Stimulated activated CD4-positive, alpha-beta T cell treated with anti-CD3 and anti-CD28 coated beads, TNF-alpha, amount 100 ng/mL, for 4 hours (primary cell): ENCODE measurements at places on chromosomes 2 and 18.

DNA sequence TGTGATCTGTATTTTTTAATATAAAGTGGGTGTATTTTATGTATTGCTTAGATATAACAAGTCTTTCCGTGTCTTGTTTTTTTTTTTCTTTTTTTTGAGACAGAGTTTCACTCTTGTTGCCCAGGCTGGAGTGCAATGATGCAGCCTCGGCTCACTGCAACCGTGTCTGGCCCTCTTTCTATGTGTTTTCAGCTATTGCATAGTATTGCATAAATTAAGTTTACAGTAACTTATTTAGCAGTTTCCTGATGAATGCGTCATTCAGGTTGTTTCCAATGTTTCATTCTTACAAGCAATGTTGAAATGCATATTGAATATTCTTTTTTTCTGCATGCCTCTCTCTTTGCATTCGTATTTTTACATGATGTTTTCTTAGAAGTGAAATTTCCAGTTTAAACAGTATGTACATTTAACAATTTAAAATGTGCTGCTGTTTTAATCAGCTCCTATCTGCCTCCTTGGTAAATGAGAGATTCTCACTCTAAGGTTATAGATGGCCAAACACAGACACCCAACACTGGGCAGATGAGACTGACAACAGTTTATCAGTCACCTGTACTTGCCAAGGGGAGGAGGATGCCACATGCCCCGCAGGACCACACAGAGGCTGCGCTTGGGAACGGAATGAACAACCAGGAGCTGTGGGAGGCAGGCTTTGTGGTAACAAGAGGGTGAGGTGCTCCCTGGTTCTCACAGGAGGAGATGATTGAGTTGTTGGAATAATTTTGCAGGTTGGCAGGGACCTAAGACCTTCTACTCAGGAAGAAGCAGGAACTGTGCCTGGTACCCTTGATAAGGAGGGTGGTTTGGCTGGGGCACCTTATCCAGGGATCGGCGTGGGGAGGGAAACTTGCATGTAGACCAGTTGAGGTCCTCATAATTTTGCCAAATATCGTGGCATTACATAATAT, 7.5 kb downstream of the SLC9A4 start:
- no peak for DNase-seq

DNA sequence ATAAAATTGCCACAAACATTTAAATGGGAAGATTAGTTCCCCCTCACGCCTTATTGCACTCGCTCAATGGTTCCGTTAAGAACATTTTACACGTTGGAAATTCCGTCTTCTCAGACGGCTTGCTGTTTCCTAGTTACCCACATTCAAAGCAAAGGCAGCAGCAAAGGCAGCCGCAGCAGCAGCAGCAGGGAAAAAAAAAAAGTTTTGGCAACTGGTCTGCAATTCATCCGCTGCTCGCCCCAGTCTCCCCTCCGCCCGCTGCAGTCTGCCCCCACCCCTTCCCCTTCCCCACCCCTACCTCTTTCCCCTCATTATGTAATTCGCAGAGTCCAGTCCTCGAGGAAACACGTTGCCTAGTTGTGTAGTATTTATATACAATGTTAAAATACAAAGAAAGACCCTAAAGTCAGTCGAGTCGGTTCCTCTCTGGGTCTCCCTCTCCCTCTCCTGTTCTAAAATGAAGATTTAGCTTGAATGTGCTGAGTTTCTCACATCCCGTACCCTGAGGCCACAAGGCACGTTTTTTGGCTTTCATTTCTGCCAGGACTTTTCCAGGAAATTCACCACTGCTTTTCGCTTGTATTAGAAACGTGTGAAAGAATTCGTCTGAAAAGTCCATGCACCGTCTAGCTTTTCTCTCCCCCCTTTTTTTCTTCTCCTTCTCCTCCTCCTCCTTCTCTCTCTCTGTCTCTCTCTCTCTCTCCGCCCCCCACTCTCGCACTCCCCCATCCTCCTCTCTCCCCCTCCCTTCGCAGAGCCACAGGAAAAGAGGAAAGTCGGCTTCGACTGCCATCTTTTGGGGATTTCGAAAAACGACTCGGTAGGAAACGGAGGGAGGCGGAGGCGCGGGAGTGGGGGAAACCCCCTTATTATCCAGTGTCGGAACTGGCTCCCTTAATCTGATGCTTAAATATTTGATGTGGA, 140.0 kb downstream of the MEIS1 start:
- no peak for DNase-seq

GRCh38 chr2:142872882-142873724, 4.4 kb upstream of the KYNU start:
- DNase-seq: no peak

GRCh38 chr2:30417253-30417652, 29.8 kb upstream of the LCLAT1 start:
- no peak for DNase-seq

GRCh38 chr2:19899985-19900930, 1.5 kb downstream of the TTC32 start:
- no peak for DNase-seq

DNA sequence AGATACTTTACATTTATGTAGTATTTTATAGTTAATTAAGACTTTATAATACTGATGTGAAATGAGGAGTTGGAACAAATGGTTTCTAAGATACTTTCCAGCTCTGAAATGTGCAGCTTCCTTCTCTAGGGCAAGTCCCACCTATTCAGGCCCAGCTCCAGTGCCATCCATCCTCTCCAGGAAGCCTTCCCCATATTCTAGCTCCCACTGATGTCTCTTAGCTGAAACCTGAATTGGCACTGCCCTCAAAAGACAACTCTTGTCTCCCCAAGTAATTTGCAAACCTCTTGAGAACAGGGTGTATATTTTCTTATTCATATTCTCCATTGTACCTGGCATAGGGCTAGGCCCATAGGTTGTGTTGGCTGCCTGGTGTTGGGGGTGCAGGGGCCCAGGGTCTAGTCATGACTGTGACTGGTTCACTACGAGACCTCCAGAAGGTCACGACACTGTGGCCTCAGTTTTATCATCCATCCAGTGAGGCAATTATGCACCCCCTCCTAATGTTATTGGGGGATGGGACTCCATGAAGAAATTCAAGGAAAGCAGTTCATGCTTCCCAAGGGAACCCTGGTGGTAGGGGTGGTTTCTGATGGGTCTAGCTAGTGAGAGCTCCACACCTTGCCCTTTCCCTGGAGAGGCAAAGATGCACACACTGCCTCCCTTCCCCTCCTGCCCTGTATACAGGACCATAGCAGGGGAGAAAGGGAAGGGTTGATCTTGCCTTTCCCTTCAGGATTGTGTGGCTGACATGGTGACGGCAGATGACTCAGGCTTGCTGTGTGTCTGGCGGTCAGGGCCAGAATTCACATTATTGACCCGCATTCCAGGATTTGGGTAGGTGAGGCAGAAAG, 2.8 kb downstream of the WDR54 start:
- no peak for DNase-seq

DNA sequence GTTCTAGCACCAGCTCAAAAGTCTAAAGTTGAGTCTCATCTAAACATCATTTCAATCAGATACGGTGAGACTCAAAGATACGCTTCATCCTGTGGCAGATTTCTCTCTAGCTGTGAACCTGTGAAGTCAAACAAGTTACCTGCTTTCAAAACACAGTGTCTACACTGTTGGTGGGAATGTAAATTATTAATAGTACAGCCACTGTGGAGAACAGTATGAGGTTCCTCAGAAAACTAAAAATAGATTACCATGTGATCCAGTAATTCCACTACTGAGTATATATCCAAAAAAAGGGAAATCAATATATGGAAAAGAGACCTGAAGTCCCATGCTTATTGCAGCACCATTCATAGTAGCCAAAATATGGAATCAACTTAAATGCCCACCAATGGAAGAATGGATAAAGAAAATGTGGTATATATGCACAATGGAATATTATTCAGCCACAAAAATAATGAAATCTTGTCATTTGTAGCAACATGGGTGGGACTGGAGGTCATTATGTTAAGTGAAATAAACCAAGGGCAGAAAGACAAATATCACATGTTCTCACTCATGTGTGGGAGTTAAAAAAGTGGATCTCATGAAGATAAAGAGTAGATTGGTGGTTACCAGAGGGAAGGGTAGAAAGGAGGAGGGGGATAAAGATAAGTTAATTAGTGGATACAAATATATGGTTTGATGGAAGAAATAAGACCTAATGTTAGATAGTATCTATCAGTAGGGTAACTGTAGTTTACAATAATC, 11.7 kb downstream of the UBR3 start:
- no peak for DNase-seq

GRCh38 chr2:239609607-239610310, 208.9 kb upstream of the HDAC4 start:
- no peak for DNase-seq

- DNase-seq: peak; percentile 80
Observed at GRCh38 chr2:96163768-96164429, 18.7 kb upstream of the DUSP2 start.

GRCh38 chr2:149271575-149271974, 58.8 kb upstream of the LYPD6 start:
- no peak for DNase-seq

GRCh38 chr18:60982329-60982695, 350.9 kb upstream of the CDH20 start:
- DNase-seq: no peak

- no peak for DNase-seq
Observed at GRCh38 chr2:21041943-21042707, 1.7 kb downstream of the APOB start.

- DNase-seq: no peak
Observed at GRCh38 chr2:46284260-46284659, 12.9 kb upstream of the EPAS1 start.

GRCh38 chr18:59550174-59550516, 147.1 kb downstream of the CCBE1 start:
- DNase-seq: no peak
